ENCODE measurements at places on chromosomes 5 and 9.

GRCh38 chr5:92969191-92969780, 611.7 kb downstream of the NR2F1-AS1 start:
- no peak for DNase-seq

GRCh38 chr5:73438645-73439470, 9.7 kb downstream of the FOXD1 start:
- DNase-seq: no peak

DNA sequence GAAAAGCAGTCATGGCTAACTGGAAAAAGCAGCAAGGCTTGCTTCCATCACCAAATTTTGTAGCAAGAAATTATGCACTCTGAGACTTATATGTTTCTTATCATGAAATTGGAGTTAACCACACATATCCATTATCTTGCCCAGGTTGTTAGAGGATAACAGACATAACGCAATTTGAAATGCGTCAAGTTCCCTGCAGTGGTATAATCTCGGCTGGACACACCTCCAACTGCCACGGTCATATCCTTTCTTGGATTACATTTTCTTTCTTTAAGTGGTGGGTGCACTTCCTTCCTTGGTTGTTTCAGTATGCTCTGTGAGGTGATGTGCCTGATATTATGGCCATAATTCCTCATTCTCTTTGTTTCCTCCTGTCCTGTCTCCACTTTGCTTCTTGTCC, 695.0 kb upstream of the DMAC1 start:
- no peak for DNase-seq

DNA sequence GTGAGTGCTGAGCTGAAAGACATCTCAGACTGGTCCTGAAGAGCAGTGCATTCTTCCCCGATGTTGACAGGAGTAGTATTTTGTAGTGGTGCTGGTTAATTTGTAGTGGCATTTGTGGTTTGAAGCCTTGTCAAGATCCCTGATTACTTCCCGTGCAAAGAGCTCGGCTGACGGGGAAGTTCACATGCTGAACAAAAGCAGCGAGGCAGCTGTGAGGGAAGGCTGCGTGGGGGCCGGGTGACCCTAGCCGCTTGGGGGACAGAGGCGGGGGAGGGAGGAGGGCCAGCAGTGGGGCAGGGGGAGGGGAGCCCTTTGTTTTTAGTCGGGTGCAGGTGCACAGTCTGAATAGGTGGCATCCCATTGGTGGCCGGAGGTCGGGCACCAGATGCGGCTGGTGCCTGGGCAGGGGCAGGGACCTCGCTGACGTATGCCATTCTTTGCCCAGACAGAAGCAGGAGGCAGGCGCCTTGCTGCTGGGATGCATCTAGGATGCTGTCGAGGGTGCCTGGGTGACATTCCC, 64.7 kb downstream of the CRB2 start:
- DNase-seq: no peak

Measured in thoracic aorta (tissue), 2 donors.